EL (cell line): ENCODE measurements at places on chromosomes 4 and X.

DNA sequence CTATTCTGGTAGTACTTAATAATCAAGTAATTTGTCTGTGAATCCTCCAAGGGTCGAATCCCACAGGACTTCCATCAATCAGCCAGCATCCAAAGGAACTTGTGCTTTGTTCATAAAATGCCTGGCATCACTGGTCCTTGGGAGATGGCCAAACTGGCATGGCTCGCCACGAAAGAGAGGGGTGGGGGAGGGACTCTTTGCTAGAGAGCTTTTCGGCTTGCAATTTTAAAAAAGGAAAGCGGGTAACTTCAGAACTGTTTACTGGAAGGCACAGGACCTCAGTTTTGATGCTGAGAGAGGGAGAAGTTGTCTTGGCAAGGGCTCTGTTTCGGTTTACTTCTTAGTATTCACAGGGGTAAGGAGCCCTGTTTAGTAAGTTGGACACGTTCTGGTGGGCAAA, 79.4 kb upstream of the FHL1 start:
- no peak for DNase-seq

- peak; percentile 0 for DNase-seq
Measured at GRCh38 chrX:143664302-143664701, 28.4 kb upstream of the SLITRK4 start.

DNA sequence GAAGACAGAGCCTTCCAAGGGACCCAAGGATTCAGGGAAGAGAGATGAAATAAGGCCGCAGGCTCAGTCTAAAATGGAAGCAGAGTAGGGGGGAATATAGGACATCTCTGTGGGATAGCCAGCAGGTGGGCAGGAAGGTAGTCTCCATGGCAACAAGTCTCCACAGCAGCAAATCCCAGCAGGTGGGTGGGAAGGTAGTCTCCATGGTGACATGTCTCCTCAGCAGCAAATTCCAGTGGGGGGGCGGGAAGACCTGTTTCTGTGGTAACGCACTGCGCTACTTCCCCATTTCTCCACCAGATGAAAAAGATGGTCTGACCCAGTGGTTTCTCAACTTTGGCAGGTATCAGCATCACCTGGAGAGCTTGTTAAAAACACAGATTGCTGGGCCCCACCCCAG, 18.3 kb downstream of the NLGN3 start:
- no peak for DNase-seq

DNA sequence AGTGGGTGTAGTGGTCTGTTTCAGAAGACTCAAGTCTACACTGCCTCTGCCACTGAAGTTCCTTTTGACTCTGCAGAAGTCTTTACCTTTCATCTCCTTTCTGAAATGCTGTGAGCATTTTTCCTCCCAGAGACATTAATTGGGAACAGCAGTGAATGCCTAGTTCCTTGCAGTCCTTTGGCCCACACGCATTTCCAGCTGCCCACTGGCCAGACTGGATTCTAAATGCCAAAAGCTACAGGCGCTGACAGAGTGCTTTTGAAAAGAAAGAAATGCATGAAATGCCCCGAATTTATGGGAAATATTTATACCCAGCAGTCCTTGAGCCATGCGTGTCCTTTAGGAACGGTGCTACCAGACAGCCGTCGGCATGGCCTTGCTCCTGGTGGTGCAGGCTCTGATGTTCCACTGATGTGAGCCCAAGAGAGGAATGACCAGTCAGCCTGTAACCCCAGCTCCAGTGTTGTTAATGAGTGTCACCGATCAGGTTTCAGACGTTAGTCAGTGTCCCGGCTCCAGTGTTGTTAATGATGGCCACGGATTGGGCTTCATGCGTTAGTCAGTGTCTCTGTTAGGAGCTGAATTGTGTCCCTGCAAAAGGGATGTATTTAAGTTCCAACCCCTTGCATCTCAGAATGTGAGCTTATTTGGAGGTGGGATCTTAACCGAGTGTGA, 132.6 kb downstream of the TBL1X start:
- no peak for DNase-seq

DNA sequence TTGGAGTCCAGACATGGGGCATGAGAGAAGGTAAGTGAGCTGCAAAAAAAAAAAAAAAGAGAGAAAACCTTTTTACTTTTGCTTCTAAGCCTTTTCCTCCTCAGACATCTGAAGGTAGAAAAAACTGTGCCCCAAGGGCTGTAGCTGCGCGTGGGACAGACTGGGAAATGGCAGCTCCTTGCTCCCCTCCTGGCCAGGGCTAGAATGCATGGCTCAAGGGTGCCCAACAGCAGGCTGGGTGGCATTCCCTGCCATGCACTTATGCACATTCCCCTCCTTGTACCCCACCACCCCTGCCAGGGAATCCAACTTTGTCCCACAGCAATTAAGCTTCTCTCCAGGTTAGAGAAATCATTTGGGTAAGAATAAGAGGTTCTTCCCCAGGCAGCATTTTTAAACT, 421.2 kb downstream of the TRAM1L1 start:
- no peak for DNase-seq

DNA sequence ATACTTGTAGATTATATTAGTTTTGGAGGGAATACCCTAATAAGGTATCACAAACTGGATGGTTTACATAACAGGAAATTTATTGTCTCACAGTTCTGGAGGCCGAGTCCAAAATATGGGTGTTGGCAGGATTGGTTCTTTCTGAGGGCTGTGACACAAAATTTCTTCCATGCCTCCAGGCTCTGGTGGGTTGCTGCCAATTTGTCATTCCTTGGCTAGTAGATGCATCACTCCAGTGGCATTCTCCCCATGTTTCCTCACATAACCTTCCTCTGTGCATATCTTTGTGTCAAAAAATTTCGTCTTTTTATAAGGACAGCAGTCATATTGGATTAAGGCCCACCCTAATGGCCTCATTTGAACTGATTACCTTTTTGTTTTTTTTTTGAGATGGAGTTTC, 49.3 kb downstream of the APELA start:
- DNase-seq, result peak; percentile 76

DNA sequence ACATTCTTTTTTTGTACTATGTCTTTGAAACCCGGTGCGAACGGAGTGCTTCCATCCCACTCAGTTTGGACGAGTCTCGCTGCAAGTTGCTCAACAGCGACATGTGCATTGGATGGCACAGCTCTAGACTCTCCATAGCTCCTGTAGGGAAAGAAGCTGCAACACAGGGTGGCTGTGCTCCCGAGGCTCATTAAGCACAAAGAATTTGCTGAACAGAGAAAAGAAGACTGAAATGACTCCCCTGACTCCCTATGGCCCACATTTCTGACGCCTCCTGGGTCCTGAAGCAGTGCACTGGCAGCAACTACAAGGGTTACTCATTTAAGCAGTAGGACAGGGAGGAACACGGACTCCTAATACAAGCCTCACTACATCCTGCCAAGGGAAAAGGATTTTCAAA, 127.4 kb downstream of the SH3RF1 start:
- DNase-seq, result no peak

GRCh38 chr4:172962564-172963353, 205.9 kb upstream of the GALNT7 start:
- DNase-seq, result peak; percentile 34

GRCh38 chr4:74366367-74366911, 1.5 kb downstream of the EREG start:
- no peak for DNase-seq

DNA sequence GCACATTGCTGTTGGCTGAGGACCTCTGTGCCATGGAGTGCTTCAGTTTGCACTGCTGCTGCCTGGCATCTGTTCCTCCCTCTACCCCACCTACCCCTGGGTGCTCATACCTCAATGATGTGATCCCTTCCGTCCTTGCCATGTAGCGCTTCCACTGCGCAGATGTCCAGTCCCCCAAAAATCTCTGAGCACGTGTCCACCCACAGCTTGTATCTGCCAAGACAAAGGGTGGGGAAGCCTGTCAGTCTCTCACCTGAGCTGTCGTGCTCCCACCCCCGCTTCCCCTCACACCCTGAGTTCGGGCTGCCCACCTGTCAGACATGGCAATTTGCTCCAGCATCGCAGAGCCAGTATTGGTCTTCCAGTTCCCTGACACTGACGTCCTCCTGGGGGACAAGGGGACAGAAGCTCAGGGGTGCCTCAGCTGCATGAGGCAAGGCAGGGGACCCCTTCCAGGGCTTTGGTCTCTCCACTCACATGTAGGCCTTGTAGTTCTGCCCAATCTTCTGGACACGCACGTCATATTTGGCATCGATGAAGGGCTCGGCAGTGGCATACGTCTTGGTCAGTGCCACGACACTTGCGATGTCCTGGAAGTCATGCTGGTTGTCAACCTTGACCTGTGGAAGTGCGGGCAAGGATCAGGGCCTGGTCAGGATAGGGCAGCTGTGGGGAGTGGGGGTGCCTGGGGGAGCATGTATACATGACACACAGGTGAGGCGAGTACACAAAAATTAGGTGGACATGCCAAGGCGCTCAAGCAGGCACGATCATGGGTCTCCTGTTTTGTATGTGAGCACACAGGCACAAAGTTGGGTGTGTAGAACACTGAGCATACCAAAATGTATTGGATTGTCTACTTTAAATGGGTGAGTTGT, 6.0 kb upstream of the TIMP1 start:
- DNase-seq, result no peak

- DNase-seq, result peak; percentile 68
Measured at GRCh38 chrX:136185401-136186022, 38.2 kb downstream of the FHL1 start.

- DNase-seq, result no peak
Measured at GRCh38 chr4:11791797-11792196, 363.1 kb upstream of the HS3ST1 start.

DNA sequence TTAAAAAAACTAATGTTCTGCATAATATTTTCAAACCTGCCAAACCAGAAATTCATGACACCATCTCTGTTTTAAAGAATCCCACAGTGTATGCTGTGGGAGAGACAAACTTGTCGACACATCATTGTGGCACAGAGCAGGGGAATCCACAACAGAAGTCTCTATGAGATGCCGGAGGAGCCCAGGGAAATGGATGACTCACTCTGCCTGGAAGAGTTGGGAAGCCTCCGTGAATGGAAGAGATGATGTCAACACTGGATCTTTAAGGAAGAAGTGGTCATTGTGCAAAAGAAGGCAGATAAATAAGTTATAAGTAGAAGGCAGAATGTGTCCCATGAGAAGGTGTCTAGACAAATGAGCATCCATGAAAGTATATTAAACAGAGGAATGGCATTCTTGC, 595.1 kb downstream of the RAB28 start:
- no peak for DNase-seq

- DNase-seq, result peak; percentile 38
Measured at GRCh38 chrX:1248331-1249061, 20.1 kb upstream of the CSF2RA start.

DNA sequence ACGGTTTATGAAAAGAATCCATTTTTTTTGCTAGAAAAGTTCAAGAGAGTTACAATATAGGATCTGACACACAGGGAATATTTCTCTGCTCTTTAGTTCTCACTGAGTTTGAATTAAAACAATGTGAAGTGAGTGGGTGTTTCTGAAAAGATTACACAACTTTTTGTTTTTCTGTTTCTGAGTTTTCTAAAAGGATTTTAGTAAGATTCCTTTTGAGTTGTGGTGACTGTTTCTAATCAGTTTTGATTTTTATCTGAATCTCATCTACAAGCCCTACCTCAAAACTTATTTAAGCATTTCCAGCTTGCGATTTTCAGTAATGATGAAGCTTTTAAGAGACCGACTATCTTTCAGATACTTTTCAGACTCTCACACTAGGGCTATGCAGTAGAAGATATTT, 141.7 kb downstream of the GPAT3 start:
- DNase-seq, result peak; percentile 1
